Dermis blood vessel endothelial cell (primary cell): ENCODE measurements at places on chromosomes 13 and 19. TPM values are rescaled to one million over a fixed set of nuclear protein-coding genes. Genes with fewer than 3 reads are reported as not detected.

- no peak for DNase-seq
Measured at GRCh38 chr13:23352161-23352560, 81.3 kb downstream of the SACS start.

GRCh38 chr13:26872525-26873385 is 112.2 kb upstream of the GPR12 start:
- DNase-seq, result peak; percentile 70

CD22 gene
- 0.34 and 0.37 TPM in 2 replicates for total RNA-seq

GRCh38 chr13:42333613-42334328 is 61.8 kb downstream of the AKAP11 start:
- peak; percentile 27 for DNase-seq

DNA sequence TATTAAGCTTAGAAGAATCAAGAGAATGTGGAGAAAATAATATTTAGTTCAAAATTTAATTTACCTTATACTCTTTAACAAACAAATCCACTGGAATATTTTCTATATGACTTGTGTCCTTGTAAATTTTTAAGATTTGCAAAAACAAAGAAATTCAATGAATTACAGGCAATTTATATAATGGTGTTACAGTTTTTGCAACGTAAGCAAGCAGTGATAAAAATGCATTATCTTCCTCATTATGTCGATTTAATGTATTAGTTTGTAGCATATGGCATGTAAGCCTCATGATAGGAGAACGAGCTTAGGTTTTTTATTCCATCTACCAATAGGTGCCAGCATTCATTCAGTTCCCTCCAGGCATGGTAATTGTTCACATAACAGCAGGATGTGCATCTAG is 100.0 kb upstream of the PCDH9 start:
- no peak for DNase-seq

DNA sequence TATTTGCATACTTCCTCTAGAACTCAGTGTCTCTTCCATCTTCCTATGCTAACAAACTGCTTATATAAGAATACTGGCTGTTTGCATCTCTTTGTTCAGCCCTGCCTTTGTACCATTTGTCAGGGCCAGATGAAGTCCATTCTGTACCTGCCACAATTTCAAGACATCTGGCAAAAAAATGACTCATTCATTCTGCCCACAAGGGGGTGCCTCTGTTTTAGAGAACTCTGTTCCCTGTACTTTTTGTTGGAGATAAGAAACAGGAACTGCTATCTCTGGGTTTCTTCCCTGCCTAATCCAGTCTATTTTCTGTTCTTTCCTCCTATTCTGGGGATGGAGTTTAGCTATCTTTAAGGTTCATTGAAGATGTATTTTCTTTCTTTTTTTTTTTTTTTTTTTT is 23.0 kb downstream of the ZNF568 start:
- no peak for DNase-seq

LILRB5 gene
- total RNA-seq, result not detected in 2 replicates

DNA sequence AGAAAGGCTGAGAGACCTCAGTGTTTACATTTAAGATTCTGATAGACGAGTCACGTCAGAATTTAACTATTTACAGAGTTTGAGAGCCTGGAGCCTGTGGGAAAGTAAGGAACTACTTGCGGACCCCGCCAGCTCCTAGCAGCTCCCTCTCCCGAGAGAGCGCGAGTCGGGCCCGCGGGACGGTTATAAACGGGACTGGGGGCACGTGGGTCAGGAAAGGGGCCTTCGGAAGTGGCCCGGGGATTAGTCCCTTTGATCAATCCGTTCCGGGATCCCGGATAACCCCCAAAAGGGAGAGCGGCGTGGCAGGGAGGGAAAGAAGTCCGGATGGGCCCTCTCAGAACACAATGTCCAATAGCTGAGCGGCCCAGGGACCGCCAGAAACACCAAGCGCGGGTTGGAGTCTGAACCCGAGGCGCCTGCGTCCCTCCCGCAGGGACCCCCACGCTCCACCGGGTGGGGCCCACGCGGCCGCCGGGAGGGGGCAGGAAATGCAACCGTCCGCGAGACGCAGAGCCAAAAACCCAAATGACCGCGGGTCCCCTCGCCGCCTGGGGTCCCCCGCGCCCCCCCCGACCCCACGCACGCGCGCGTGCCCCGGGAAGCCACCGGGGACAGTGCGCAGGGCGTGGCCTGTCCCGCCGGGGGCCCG is 3.6 kb downstream of the ZIC5 start:
- DNase-seq, result no peak

GRCh38 chr13:92158346-92158745 is 759.9 kb downstream of the GPC5 start:
- DNase-seq, result peak; percentile 2

GRCh38 chr19:19259741-19260140 is 13.4 kb downstream of the TM6SF2 start:
- peak; percentile 42 for DNase-seq

NEK5 gene
- total RNA-seq, result 0.05 and 0.34 TPM in 2 replicates

NLRP9 gene
- not detected in 2 replicates for total RNA-seq

DNA sequence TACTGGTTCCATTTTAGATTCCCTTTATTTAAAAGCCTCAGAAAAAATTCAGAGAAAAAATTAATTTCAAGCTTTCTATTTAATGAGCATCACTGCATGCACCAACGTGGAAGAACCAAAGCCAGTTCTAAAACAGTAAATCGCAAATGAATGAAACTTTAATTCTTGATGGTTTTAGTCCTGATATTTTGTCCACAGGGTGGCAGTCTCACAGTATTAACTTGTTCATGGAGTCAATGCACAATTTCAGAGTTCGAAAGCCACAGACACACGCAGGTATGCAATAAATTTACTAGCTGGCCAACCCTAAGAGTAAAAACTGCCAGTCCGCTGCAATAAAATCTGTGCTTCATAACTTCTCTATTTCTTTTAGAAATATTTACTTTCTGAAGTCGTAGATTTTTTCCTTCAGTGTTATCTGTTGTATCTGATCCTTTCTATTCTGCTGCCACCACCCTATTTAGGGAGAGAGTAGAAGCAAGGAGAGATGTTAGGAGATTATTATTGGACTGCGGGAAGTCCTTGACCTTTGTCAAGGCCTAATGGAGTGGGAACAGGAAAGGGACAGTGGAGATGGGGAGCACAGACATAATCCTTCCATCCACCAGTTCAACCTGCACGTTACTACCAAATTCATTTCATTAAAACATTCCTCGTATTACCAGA is 7.0 kb upstream of the WBP4 start:
- peak; percentile 77 for DNase-seq

DNA sequence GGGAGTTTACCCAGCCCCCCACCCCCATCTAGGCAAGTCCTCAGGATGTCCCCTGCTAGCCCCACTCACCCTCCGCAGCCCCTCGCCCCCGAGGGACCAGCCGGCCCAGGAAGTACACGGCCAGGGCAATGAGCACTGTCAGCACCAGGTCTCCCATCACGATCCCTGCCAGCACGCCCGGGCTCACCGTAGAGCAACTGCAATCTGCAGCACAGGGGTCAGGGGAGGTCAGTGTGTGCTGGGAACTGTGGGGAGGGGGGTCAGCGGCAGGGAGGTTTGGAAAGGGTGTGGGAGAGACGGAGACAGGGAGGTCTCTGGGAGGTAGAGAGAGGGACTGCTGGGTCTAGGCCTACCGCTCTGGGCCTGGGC is 734 bp downstream of the TYROBP start:
- DNase-seq, result no peak

ZNF723 gene
- total RNA-seq, result not detected in 2 replicates

DNA sequence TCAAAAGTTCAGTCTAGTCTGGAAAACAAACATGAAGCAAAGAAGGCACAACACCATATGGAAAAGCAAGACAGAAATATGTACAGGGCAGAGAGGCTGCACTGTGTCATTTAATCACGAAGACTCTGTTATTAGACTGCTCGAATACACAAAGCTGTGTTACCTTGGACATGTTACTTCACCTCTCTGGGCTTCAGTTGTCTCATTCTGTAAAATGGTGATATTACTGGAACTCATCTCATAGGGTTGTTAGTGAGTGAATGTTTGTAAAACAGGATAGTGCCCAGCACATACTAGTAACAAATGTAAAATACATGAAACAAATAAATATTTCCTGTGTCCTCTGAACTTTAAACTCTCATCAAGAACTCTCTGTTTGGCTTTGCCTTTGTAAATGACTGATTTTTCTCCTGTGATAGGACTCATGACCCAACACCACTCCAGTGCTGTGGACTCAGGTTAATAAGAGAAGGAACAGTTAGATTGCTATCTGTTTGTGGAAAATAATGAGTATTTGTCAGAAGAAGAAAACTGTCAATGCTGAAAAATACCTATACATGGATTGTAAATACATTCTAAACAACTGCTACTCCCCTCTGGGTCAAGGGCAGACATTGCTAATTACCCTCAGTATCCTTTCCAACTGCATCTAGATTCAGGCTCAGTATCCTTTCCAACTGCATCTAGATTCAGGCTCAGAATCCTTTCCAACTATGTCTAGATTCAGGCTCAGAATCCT is 62.3 kb downstream of the ZIC5 start:
- DNase-seq, result no peak

DNA sequence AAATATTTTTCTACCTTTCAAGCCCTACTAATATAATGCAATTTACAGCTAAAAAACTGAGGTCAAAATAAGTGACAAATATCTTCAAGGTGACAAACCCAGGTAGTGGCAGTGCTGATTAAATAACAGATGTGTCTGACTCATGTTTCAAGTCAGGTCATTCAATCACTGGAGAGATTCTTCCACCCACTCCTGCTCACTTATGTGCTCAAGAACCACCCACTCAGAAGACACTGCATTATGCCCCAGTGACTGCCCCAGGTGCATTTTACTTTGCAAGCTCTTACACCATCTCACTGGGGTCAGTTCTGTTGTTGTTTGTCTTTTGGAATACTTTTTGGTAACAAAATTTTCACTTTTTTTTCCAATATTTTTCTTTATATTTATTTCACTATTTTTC is 2.2 kb downstream of the ZNF100 start:
- no peak for DNase-seq

GRCh38 chr13:55160867-55161266 is 1979.9 kb upstream of the PRR20A start:
- DNase-seq, result no peak
